ENCODE measurements at places on chromosomes 3 and 15.

DNA sequence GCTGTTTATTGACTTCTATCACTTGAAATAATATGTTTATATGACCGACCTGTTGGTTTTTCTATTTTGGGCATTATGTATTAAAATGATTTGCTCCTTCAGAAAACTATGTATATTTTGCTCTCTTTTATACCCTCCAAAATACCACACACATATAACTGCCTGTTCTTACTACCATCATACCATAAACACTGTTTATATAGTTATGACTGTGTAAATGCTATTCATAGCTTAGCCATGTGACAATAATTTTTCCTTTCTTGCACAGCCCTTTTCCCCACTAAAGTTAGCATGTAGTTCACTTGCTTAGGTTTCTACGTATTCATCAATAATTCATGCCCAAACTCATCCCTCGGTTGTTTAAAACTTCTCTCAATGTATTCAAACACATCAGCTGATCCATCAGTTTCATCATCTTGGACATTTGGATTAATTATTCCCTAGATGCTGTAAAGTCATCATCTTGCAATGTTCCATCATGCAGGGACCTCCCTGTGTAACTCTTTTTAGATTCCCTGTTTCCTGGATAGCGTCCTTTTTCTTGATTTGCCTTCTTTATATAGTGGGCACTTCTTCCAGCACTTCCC is 8.2 kb upstream of the RYK start:
- no peak for DNase-seq

DNA sequence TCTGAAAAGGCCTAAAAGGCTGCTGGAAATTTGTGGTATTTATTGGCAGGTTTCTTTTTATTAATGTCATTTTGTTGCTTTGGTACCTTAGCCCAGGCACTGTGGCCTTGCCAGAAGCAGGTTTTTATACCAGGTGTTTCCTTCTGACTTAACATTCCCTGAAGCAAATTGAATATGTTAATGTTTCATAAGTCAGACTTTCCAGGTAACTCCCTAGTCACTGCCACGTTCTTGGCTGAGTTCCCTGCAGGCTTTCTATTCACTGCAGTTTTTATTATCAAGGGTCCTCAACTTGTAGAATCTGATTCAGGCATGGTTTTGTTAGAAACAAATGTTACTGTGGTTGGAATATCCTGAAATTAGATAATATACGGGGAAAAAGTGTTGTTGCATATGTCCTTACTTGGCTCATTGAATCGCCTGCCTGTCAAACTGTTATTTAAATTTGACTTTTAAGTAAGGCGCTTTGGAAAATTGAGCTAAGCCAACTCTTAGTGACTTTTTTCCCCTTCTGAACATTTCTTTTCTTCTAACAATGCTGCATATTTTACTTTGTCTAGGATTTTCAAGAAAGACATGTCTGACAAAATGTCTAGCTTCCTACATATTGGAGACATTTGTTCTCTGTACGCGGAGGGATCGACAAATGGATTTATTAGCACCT is 22.9 kb downstream of the ITPR1 start:
- no peak for DNase-seq

GRCh38 chr3:197491923-197492664 is 63.7 kb downstream of the BDH1 start:
- no peak for DNase-seq

- DNase-seq: no peak
These were observed 401.4 kb downstream of the TBL1XR1 start for GRCh38 chr3:176795891-176796290.

DNA sequence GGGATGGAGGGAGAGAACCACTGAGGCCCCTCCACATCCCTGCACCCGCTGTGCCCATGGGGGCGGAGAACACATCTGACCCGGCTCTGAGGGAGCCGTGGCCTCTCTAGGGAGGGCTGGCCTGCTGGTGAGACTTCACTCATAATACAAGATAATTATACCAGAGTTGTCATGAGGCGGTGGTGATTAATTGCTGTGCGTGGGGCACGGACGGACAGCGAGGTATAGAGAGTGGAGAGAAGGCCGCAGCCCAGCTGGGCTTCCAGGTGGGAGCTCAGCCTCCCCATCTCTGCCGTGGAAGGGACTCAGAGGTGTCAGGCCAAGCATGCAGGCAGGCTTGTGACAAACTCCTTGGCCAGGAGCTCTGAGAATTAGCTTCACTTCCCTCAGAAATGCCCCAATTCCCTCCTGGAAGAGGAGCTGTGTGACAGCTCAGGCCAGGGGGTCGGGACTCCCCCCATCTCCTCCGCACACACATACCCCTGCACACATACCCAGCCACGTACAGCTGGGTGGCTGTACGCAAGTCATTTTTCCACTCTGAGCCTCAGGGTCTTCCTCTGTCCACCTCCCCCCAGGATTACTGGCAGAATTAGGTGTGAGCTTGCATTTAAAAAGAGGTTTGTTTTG is 6.0 kb upstream of the GATA2 start:
- DNase-seq: no peak

- no peak for DNase-seq
These were observed 17.2 kb upstream of the FOXP1 start for GRCh38 chr3:71600646-71601288.
